NCI-H187 (cell line): ENCODE measurements at places on chromosomes 7 and 10.

- DNase-seq = no peak
Observed at GRCh38 chr7:48130658-48131108, 40.6 kb upstream of the ABCA13 start.

DNA sequence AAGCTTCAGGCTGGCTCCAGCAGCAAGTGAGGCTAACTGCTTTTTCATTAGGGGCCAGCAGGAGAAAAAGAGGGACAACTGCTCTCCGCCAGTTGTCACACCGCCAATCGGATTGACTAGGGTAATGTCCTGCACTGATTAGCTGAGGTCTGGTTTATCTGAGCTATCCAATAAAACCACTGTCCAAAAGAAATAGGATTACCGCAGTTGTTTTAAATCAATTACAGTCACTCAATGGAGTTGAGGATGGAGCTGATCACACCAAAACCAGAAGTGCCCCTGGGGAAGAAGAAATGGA, 351.4 kb upstream of the NPVF start:
- no peak for DNase-seq

- DNase-seq = no peak
Observed at GRCh38 chr7:77188731-77189437, 10.7 kb downstream of the FGL2 start.

- DNase-seq = no peak
Observed at GRCh38 chr7:129686063-129686462, 74.5 kb downstream of the NRF1 start.

DNA sequence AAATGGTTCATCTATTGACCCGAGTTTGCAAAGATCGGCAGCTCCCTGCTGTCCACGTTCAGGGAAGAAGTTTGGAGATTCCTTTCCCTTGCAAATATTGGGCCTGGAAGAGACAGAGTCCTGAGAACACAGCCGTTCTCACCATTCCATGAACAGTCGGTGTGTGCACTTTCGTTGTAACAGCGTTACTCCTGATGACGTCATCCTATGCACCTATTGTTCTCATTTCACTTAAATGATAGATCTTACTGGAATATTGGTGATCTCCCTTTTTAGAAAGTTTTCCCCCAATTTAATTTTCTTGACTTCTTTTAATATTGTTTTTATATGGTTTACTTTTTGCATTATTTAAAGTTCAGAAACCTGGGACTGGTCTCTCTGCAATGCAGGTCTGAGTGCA, 320.7 kb upstream of the PFKP start:
- no peak for DNase-seq

- DNase-seq = no peak
Observed at GRCh38 chr10:110471566-110472139, 26.1 kb upstream of the DUSP5 start.

DNA sequence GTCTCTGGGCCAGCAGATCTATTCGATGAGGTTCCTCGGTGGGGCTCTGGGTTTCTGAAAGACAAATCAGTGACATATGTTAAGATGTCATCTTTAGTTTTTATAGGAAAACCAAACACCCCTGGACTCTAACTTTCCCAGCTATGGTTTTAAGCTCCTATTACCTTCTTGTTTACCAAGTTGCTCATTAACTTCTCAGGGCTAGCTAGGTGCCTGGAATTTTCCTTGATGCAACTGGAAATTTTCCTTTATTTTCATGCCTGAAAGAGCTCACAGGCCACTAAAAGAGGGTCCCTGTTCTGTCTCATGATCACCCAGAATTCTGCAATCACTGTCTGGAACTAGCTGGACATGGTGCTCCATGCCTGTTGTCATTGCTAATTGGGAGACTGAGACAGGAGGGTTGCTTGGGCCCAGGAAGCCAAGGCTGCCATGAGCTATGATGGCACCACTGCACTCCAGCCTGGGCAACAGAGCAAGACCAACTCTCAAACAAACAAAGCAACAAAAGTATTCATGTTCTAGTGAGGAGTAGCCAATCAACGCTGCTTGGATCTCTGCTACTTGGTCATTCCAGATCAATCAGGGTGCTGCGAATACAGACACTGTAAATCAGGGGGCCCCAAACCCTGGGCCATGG, 1173.5 kb upstream of the AUTS2 start:
- no peak for DNase-seq

- DNase-seq = no peak
Observed at GRCh38 chr10:125473143-125473793, 209.7 kb downstream of the TEX36 start.

DNA sequence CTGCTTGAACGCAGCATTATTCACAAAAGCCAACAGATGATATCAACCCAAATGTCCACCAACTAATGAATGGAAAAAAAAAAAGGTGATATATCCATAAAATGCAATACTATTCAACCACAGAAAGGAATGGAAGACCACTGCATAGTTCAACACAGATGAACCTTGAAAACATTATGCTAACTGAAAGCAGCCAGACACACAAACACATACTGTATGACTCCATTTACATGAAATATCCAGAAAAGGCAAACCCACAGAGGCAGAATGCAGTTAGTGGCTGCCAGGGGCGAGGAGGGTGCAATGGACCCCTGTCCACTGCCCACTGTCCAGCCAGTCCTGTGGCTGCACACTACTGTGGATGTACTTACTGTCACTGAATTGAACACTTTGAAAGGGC, 36.6 kb downstream of the KIAA1549 start:
- no peak for DNase-seq

DNA sequence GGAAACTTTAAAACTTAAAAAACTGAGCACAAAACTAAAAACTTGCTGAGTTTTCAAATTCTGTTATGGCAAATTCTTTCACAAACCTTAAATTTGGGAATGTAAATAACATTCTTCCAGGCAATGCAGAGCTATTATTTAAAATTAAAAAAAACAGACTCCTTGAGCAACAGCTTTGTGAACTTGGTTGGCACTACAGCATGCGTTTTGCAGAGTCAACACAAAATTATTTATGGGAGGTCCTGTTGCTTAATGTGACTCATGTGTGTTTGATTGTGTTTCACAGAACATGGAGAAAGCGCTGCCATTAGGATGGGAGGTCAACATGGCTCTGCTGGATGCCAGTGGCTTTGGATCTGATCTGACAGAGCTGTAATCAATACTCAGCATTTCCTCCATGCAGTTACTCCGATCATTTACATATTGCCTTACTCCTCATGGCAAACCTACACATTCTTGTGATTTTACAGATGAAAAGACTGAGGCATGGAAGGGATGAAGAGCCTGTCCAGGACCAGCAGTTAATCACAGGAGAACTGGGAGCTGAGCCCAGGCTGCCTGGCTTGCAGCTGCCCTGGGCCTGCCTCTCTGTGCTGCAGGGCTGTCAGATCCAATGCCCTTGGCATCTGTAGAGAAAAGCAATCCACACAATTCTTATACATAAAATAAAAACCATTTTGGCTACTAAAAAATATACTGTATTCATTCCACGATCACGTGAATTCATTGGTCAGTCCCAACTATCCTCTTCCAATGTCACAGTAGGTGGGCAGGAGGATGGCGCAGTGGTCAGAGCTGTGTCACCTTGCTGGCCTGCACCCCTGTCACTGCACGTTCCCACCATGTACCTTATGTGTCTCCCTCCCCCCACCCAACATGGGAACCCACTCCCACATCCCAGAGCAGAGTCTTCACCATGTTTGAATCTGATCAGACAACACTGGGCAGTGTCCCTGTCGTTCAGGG, 200.9 kb downstream of the CXCL12 start:
- no peak for DNase-seq

GRCh38 chr10:114397651-114398145, 6.6 kb downstream of the AFAP1L2 start:
- DNase-seq = no peak

- DNase-seq = no peak
Observed at GRCh38 chr10:31678139-31678536, 250.5 kb downstream of the ARHGAP12 start.

GRCh38 chr7:1715671-1716074, 45.6 kb downstream of the ELFN1 start:
- no peak for DNase-seq

- no peak for DNase-seq
Observed at GRCh38 chr7:40310258-40310657, 175.5 kb downstream of the SUGCT start.

DNA sequence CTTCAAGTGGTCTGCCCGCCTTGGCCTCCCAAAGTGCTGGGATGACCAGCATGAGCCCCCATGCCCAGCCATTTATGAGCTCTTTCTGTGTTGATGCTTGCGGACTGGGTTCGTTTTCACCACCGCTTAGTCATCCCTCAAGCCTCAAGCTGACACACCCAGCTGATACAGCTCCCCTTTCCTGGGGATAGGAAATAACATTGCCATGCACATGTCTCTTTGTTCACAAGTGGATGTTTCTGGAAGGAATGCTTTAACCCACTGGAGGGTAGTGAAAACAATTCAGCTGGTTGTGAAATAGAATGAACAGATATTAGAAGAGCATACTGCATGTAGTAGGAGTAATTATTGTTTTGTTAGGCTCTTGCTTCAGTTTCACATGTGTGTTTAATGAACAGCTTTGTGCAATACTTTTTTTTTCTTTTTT, 8.5 kb upstream of the METTL27 start:
- DNase-seq = no peak

GRCh38 chr7:100745184-100745583, 11.8 kb downstream of the ZAN start:
- no peak for DNase-seq

DNA sequence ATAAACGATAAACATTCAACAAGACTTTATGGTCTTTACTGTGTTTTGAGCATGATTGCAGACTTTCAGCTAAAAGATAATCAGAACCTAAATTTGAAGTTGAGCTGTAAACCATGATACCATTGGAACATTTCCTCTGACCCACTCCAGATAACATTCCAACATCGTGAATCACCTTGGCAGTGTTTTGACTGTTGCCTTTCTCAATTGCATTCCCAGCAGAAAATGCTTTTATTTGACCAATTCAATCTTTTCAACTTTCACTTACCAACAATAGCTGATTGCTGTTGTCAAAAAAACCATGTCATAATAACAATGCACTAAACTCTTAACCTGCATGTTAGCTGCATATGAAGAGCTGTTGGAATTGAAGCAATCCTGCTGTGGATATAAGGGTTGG, 165.5 kb downstream of the MDFIC start:
- DNase-seq = no peak

DNA sequence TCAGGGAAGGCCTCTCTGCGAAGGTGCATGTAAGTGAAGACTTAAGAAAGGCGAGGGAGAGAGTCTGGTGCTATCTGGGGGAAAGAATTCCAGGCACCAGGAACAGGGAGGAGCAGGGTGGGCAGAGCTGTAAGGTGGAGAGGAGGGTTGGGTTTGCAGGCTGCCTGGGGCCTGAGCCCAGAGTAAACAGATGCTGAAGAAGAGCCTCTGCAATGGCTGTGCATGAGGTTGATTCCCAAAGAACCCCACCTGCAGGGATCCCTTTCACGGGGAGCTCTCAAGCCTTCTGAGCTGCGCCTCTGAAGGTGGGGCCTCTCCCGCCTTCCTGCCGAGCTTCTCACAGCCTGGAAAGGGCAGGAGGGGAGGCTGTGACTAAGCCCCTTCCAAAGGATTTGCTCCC, 115.1 kb downstream of the RNF216 start:
- DNase-seq = no peak

DNA sequence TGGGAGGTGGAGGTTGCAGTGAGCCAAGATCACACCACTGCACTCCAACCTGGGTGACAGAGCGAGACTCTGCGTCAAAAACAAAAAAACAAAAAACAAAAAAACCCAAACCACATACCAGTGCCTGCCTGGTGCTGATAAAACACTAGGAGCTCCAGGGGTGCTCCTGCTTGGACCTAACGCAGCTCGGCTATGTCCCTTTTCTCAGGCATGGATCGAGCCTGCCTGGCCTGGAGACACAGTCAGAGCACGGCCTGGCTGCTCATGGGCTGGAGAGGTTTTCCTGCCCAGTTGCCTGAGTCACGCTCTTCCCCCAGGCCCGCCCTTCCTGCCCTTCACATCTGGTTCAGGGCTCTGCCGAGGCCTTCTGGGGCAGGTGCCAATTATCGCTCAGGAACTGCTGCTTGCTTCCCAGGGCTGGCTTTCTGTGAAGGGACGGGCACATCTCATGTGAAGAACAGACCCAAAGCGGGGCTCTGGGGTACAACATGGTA, 12.6 kb upstream of the NPFFR1 start:
- DNase-seq = no peak

DNA sequence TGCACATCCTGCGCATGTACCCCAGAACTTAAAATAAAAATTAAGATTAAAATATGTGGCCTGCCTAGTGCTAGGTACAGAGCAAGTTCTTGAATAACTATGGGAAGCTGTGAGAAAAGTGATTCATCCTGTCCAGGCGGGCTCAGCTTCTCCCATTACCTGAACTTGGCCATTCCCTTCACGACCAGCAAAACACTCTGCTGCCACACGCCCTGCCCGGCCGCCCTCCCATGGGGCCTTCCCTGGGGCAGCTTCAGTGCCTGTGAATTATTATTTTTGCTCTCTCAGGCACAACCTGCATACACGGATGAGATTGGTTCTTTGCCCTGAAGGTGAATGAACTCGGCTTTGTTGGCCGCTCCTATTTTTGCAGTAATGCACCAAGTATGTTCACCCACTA, 209.2 kb upstream of the SHH start:
- DNase-seq = no peak

DNA sequence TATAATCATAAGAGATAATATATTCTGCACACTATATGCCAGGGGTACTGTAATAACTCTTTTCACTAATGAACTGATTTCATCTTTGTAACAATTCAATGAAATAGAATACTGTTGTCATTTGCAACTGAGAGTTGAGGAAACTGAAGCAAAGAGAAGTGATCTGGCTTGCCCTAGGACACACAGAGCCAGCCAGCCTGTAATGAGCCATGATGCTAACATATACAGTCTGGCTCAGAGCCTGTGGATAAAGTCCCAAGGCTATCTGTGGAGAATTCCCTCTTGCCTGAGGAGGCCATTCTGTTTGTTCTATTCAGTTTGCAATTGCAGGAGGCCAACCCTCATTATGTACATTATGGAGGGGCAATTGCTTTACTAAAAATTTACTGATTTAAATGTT, 241.3 kb downstream of the CXCL12 start:
- no peak for DNase-seq

- no peak for DNase-seq
Observed at GRCh38 chr7:149689291-149689721, 84.1 kb downstream of the ZNF467 start.

- DNase-seq = no peak
Observed at GRCh38 chr10:119516381-119517234, 25.9 kb downstream of the RGS10 start.

DNA sequence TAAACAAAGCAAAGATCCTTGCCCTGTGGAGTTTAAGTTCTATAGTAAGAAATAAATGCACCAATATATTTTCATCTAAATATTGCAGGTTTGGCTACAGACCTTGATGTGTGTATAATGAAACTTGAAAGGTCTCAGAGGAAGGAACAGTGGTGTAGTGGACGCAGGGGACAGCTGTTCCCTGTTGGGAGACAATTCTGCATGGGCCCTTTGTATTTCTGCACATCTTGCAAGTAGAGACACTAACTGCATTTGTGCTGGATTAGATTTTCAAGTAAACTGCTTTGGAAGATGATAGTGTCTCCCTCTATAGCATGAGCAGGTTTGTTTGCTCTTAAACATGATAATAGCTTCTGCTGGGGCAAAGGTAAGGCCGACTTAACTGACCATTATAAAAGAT, 57.5 kb upstream of the FAM133B start:
- no peak for DNase-seq

- no peak for DNase-seq
Observed at GRCh38 chr7:27277628-27278027, 35.0 kb downstream of the EVX1 start.

GRCh38 chr7:14179781-14180180, 190.3 kb upstream of the ETV1 start:
- DNase-seq = no peak
